Activated CD8-positive, alpha-beta memory T cell treated with anti-CD3 and anti-CD28 coated beads for 1 hour (primary cell): ENCODE measurements at places on chromosomes 3 and 15.

GRCh38 chr15:64515825-64516224 is 55.4 kb downstream of the ZNF609 start:
- no peak for DNase-seq

GRCh38 chr3:119294696-119295671 is 801 bp downstream of the ARHGAP31 start:
- peak; percentile 33 for DNase-seq

- no peak for DNase-seq
Measured at GRCh38 chr3:64684715-64685261, 3.0 kb downstream of the ADAMTS9 start.

- DNase-seq, result no peak
Measured at GRCh38 chr15:68504681-68505170, 72.8 kb upstream of the ITGA11 start.

- no peak for DNase-seq
Measured at GRCh38 chr3:187960820-187961219, 193.1 kb upstream of the LPP start.

DNA sequence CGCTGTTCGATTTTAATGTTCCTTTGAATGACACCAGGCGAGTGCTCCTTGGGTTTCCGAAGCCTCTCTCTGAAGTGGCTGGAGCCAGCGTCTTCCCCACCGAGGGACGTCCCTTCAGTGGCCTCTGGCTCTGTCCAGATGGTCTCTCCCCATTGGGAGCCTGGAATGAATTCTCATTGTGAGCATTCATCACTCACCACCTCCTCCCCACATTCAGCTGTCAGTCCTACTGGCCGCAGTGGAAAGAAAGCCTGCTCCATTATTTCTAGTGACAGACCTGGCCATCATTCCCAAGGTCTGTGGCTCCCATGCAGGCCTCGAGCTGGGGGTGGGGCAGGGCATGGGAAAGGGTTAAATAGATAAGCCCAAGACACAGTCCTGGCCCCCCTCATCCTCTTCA is 35.2 kb downstream of the ZNF710 start:
- no peak for DNase-seq

GRCh38 chr15:34850121-34850520 is 54.8 kb upstream of the ACTC1 start:
- DNase-seq, result no peak

DNA sequence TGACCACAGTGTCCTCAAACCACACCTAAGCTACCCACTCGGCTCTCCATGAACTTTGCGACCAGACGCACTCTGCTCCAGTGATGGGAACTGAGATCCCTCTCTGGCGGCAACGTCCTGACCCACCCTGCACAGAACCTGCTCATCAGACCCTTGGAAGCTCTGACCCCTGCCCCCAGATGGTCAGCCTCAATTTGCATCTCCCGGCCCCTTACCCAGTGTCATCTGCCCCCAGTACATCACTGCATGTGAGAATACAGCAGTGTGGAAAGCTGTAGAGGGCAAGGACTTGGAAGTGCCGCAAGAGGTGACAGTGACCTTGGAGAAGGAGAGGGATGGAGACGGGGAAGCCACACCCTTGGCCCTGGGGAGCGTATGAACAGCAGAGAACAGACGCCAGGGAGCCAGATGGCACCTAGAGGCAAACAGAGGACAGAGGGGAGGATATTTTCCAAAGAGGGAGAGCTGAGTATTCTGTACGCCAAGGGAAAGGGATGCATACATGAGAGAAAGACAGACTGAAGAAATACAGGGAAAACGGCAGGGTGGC is 192.0 kb downstream of the XXYLT1 start:
- DNase-seq, result no peak

DNA sequence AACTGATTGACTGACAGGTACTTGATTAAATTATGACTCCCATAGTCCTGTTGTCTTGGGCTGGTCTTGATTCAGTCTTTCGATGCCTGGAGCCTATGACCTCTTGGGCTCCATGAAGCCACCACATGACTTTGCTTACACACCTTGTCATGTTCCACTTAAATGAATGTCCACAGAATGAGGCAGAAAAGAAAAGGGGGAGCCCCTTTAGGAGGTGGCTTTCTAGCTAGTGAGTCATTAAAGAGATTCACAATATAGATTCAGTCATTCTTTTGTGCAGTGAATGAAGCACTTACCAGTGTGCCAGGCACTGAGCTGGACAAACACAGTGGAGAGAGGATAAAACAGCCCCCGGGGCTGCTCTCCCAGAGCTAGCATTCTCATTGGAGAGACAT is 17.1 kb downstream of the VIPR1 start:
- DNase-seq, result no peak

GRCh38 chr15:39127151-39127790 is 453.6 kb upstream of the THBS1 start:
- DNase-seq, result no peak

DNA sequence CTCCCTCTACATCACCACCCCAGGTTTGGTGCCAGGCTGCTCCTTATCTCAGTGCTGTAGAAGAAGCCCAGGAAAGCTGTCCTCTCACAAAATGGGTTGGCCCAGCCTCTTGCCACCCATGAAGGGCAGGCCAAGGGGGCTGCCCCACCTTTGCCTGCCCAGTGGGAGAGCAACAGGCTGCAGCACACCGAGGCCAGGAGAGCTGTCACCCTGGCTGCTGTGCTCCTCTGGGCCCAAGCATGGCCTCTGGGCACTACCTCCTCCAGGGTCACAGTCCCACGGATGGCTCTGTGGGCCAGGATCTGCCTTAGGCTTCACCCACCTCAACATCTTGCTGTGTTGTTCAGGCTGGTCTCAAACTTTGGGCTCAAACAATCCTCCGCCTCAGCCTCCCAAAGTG is 6.4 kb upstream of the STAB1 start:
- DNase-seq, result no peak

GRCh38 chr3:172626021-172626640 is 84.7 kb downstream of the NCEH1 start:
- DNase-seq, result no peak

GRCh38 chr3:109679664-109680063 is 342.3 kb upstream of the DPPA4 start:
- DNase-seq, result no peak

DNA sequence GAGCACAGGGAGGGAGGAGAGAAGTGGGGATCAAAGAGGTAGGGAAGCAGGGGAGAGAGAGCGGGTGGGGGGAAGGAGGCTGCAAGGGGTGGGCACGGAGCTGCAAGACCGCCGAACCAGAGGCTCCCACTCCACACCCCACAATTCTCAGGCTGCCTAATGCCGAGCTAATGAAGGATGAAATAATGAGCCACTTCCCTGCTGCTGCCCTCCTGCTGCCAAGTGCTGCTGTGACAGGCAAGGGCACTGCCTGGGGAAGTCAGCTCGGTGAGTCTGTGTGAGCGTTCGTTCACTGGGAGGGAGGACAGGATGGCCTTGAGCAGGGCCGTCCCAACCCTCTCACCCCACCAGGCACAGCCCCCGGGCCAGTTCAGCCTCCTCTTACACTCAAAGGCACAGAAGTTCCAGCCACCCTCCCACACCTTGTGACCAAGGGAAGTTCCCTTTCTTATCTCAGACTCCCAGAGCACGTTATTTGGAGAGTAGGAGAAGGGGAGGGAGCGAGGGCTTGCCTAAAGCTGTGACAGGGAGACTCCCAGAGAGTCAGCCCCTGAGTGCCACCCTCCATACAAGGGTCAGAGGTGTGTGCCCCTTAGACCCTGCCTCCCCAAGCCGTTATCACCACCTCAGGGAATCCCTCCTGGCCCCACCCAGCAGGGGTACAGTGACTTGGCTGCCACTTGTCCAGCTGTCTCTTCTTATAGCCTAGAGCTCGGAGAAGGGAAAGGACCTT is 12.4 kb downstream of the GLYCTK start:
- DNase-seq, result no peak

- DNase-seq, result no peak
Measured at GRCh38 chr15:98083203-98083910, 122.9 kb downstream of the ARRDC4 start.

DNA sequence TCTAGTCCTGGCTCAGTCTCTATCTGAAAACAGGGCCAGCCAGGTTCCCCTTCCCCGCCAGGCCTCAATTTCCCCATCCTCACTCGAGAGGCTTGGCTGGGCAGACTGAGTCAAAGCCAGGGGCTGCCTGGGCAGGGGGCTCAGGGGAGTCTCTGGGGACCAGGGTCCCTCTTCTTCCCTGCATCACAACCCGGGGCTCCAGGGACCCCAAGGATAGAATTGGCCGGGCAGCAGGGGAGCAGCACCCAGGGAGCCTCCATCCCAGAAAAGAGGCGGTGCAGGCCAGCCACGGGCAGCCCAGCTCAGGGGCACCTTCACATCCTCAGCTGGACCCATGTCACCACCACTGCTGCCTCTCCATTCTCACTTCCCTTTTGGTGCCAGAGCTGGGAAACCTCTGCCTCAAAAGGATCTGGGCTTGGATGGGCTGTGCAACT is 13.3 kb upstream of the PLXND1 start:
- no peak for DNase-seq

DNA sequence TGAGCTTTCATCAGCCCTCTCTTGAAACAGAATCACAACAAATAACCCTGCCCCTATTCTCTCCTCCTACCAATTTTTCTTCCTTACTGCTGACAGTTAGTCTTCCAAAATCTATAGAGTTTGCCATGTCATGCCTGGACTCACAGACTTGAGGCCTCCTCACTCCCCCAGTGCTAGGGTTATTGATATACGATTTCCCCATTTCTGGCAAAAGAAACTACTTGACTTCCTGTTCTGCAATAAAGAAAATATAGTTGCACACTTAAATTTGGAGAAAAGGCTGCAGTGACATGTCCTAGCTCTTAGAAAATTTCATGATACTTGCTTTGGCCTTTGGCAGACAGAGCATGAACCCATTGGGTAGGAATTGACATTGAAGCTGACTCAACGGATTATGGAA is 75.9 kb downstream of the CYP19A1 start:
- DNase-seq, result no peak

DNA sequence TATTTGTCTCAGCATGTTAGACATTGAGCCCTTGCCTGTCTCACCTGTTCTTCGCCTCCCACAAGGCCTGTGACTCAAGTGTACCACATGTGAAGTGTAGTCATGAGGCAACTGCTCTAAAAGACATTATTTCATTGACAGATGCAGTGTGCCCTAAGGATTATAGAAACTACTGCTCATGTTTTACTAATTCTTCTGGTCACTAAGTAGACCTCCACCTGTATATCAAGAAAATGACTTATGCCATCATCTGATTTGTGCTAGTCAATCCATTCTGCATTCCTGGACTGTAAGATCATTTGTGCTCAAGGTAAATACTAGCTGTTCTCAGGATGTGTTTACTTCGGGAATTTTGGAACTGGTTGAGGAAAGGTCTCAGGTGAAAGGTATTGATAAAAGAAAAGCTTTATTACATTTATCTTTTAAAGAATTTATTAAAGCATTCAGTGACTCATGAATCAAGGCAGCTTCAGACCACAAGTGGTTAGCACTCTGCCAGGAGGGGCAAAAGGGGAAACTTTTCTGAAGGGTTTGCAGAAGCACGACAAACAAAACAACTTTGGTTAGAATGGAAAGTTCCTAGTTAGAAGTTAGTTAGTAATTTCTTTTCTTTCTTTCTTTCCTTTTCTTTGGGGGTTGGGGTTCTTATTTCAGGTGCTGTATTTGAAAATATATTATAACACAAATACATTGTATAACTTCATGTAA is 465.3 kb upstream of the CBLB start:
- DNase-seq, result no peak

DNA sequence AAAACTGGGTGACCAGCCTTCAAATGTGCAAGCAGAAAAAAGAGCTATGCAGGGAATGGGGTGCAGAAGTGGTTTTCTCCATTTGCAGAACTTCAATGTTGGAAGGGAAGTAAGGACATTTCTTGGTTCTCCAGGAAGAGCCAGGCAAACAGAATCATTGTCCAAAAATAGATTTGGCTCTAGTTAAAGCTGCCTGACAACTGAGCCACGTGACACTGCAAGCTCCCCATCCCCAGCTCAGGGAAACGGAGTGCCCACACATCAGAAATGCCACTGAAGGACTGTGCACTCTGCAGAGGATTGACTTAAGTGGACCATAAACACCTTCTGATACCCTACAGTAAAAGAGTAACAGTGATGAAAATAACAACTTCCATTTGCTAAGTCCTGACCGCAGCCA is 195.6 kb upstream of the NSMCE3 start:
- no peak for DNase-seq

DNA sequence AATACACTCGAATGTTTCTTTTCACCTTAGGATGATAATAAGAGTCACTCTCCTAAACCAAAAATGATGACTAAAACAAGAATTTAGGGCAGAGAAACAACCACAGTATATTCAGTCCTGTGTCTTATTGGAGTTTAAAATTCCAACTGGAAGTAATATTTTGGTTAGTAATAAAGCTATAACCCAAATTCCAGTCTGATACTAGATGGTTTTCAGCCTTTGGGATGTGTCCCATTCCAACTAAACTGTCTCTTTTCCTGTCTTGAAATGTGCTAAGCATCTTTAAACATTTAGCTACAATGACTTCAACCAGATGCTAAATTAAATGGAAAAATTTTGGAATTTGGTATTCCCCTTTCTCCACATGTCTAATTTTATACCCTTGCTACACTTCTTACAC is 510.0 kb downstream of the ROBO1 start:
- DNase-seq, result no peak

DNA sequence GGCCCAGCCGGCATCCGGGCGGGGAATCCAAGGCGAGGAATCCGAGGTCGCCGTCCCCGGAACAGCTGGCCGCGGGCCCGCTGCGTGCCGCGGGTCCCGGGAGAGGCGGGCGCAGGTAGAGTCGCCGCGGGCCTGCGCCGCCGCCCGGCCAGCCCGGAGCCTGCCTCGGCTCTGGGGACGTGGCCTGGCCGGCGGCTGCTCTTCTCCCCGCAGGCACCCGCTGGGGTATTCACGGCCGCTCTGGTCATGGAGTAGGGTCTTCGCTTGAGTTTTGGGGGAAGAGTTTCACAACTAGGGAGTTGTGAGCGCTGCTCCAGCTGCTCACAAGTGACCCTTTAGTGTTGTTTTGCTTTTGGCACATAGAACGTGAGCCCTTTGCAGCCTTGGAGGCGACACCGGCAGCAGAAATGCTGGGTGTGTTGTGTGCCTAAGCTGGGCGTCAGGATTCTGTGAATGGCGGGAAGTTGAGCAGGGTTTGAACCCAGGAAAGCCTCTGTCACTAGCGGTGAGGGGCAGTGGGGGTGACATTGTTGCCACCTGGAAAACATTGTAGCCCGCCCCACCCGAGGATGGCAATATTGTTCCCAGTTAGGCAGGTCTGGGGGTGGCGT is 4.0 kb downstream of the TRIM71 start:
- DNase-seq, result no peak

GRCh38 chr3:64111872-64112271 is 88.6 kb upstream of the PSMD6 start:
- DNase-seq, result no peak
